ENCODE measurements at places on chromosomes 4 and X.

DNA sequence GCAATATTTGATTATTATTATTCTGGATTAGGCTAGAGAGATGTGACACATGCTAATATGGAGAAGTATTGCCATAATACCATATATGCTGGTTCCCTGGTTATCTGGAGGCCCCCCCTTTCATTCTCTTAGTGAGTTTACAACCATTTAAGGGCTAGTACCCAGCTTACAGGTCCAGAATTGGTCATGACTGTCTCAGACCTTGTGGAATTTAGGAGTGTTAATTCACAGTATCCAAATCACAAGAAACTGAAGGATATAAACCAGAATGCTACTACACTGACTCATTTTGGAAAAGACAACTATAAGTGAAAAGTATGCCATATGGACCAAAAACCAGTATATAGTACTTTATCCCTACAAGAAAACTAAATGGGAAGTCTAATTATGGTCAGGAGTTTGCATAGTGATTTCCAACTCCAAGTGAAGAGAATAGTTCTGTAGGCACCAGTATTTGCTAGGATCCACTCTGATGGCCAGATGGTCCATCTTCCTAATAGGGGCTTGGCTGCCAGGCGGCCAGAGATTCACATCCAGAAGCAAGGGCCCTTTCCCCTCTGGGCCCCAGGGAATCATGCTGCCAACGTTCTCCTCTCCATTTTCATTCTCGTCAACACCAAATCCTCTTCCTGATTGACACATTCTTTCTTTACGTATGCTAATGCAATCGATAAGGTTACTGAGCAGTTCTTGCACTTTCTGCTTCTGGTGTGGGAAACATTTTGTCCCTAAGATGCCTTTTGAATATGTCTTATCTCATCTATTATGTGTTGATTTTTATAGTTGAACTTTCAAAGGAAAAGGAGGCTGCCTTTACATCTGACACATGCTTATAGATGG lies 123.6 kb downstream of the SHROOM3 start:
- DNase-seq, result no peak

DNA sequence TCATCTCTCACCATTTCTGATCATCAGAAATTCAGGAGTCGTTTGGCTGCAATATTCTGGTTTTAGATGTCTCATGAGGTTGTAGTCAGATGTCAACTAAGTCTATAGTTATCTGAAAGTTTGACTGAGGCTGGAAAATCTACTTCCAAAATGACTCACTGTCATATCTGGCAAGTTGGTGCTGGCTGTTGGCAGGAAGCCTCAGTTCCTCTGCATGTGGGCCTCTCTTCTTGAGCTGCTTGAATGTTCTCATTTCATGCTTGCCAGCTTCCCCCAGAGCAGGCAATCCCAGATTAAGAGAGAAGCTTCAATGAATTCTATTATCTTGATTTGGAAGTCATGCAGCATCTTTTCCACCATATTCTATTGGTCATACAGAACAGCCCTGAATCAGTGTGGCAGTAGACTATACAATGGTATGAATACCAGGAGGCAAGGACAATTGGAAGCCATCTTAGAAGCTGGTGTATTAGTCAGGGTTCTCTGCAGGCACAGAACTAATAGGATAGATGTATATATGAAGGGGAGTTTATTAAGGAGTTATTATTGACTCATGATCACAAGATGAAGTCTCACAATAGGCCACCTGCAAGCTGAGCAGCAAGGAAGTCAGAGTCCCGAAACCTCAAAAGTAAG lies 46.8 kb upstream of the ELF2 start:
- DNase-seq, result peak; percentile 18

GRCh38 chrX:56505866-56506265 lies 57.6 kb upstream of the UBQLN2 start:
- DNase-seq, result no peak

- no peak for DNase-seq
Observed at GRCh38 chrX:134691453-134691852, 33.2 kb upstream of the PLAC1 start.

- DNase-seq, result no peak
Observed at GRCh38 chr4:28225050-28225449, 1364.4 kb downstream of the STIM2 start.

Measured in CD4-positive, CD25-positive, alpha-beta regulatory T cell (primary cell).